ENCODE measurements at places on chromosomes 3 and 15.
A peak's percentile ranks its signal among the peaks of the same experiment; 100 is the strongest.

DNA sequence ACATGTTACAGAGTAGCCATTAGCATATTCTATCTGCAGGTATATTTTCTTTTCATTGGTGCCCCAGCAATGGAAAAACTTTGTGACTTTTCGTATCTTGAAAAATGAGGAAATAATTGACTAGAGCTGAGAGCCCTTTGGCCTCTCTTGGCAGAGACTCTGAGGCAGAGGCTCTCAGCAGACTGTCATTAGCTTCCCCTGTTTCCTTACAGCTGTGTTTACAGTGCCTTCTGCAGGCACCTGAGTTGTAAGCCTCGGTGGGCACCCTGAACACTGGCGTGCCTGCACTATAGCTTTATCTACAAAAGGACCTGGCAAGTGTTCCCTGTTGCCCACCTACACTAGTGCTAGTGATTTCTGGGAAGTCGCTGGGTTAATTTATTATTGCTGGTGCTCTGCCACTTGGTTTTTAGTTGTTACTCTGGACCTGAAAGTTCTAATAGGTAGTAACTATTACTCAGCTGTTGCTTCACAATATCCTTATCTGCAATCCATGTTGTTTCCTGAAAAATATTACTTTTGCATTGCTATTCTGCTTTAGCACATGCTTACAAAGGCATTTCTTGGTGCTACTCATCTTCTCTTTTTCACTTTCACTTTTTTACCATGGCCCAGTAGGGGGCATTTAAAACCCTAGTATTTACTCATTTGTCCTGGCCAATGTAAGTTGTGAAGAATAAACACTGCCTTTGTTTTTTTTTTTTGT, 7.8 kb upstream of the GPR171 start:
- H3K27ac ChIP-seq: no peak overlapping the region
- no peaks in the 10 kb centered on the region for H3K4me1 ChIP-seq
- no peaks in the 10 kb centered on the region for H3K27me3 ChIP-seq
- no peak overlapping the region for H3K4me3 ChIP-seq
- H3K36me3 ChIP-seq: no peaks in the 10 kb centered on the region
- DNase-seq: no peak

DNA sequence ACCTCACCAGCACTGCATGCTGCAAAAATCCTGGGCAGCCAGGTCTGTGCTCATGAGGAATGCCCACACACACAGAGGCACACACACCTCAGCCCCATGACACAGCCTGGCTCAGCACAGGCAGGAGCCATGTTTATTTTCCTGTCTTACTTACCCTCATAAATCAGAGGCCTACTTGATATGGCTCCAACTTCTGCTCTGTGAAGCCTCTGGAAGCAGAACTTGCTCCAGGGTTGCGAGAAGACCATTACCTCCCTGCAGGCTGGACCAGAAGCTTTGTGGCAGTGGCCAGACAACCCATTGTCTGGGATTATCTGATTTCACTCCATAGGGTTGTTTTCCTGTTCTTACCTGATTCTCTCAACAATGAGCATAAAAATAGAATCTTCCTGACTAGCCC, 43.8 kb upstream of the CMTM8 start:
- peaks cover 3% of the 10 kb centered on the region for H3K4me1 ChIP-seq
- no peaks in the 10 kb centered on the region for H3K27me3 ChIP-seq

- no peak for DNase-seq
- H3K27ac ChIP-seq: peak overlapping the region; percentile 35
- no peak overlapping the region for H3K4me3 ChIP-seq
Measured at GRCh38 chr15:29805043-29805707, 17.1 kb downstream of the TJP1 start.

GRCh38 chr15:76386178-76386577, 49.6 kb downstream of the ISL2 start:
- H3K27ac ChIP-seq: no peak overlapping the region
- H3K4me3 ChIP-seq: no peak overlapping the region
- DNase-seq: no peak
- no peaks in the 10 kb centered on the region for H3K27me3 ChIP-seq
- no peaks in the 10 kb centered on the region for H3K4me1 ChIP-seq
- H3K36me3 ChIP-seq: no peaks in the 10 kb centered on the region

DNA sequence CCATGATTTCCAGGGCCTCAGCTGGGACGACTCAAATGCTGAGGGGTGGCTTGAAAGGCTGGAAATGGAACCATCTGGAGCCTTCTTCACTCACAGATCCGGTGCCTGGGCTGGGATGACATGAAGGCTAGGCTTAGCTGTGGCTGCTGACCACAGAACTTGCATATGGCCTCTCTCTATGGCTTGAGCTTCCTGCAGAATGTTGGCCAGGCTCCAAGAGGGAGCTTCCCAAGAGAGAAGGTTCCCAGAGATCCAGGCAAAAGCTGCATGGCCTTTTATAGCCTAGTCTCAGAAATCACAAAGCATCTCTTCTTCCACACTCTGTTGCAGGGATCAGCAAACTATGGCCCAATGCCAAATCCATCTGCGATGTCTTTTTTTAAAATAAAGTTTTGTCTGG, 44.8 kb downstream of the GATM start:
- no peak overlapping the region for H3K4me3 ChIP-seq
- no peaks in the 10 kb centered on the region for H3K36me3 ChIP-seq
- H3K4me1 ChIP-seq: no peaks in the 10 kb centered on the region
- DNase-seq: peak; percentile 77
- no peaks in the 10 kb centered on the region for H3K27me3 ChIP-seq

- H3K4me3 ChIP-seq: no peak overlapping the region
- H3K27me3 ChIP-seq: no peaks in the 10 kb centered on the region
- H3K36me3 ChIP-seq: no peaks in the 10 kb centered on the region
- H3K27ac ChIP-seq: peak overlapping the region; percentile 58
- peaks cover 78% of the 10 kb centered on the region for H3K4me1 ChIP-seq
Measured at GRCh38 chr3:149618151-149619123, 39.4 kb downstream of the WWTR1 start.

DNA sequence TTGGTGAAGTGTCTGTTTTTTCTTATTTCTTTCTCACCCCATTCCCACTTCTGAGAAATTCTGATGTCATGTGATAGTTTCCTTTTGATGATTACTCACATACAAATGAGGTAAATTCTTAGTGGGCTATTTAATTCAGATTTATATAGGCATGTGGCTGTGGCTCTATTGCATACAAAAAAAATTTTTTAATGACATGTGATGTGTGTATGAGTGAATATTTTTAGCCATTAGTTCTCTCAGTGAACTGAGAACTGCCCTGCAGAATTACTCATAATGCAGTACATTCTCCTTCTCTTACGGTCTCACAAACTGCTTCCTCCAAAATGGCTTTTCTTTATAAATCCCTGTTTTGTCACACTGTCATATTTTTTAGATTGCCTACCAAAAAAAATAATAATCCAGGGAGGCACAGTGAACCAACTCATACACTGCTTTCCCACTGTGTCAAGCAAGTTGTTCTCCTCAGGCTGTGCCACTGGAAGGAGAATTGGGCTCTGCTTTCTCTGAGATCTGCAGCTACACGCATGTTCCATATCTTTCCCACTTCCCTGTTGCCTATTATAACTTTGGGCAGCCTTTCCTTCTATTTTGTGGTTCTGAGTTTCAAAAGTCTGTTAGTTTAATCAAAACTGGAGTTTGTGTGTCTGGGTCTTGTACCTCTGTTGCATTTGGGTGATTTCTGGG, 415.7 kb upstream of the THBS1 start:
- DNase-seq: no peak
- H3K27ac ChIP-seq: no peak overlapping the region
- no peaks in the 10 kb centered on the region for H3K4me1 ChIP-seq
- no peaks in the 10 kb centered on the region for H3K27me3 ChIP-seq

Data from heart left ventricle (tissue), 16 donors.